Activated CD4-positive, alpha-beta T cell treated with anti-CD3 and anti-CD28 coated beads, Interleukin-2, Interleukin-6, amounts not matched to agents 100 ng/mL and 50 ng/mL, durations not matched to agents 16 hours and 8 hours (primary cell): ENCODE measurements at places on chromosomes 7 and 10.

DNA sequence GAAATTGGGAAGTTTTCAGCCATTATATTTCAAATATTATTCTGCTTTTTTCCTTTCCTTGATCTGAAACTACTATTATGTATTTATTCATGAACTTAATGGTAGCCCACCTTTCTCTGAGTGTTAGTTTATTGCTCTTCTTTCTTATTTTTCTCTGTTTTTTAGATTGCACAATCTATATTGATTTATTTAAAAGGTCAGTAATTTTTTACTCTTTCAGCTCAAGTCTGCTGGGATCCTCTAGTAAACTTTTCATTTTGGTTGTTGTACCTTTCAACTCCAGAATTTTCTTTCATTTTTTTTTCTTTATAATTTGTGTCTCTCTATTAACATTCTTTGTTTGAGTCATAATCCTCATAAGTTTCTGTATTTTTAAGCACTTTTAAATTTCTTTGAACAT lies 529.4 kb upstream of the POT1 start:
- DNase-seq, result no peak

- DNase-seq, result no peak
Observed at GRCh38 chr10:106278383-106278782, 886.1 kb downstream of the SORCS1 start.

GRCh38 chr7:143042790-143043271 lies 9.3 kb upstream of the OR6V1 start:
- no peak for DNase-seq

GRCh38 chr7:360454-361100 lies 70.6 kb downstream of the FOXL3 start:
- peak; percentile 48 for DNase-seq

GRCh38 chr7:47622946-47623640 lies 41.2 kb upstream of the TNS3 start:
- DNase-seq, result no peak

DNA sequence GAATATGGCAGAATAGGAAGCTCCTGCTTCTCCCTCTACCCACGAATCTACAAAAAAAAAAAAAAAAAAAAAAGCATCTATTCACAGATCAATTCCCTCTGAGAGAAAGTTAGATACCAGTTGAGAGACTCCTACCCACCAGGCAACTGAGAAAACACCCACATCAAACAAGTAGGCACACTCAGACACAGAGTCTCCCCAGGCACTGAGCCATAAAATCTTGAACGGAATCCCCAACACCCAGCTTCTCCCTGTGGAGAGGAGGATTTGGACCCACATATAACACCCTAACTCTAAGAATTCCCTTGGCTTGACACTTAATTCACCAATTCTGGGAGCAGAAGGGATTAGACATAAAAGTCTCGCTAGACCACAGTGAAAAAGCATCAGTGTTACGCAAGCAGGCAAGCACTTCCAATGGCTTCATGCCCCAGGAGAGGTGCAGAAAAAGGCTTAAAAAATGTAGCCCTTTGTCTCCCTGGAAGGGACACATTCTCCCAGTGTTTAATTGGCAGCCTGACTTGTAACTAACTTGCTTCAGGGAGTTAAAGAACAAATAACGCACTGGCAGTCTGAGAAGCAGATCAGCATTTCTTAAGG lies 192.2 kb downstream of the ELAPOR2 start:
- DNase-seq, result no peak
